ENCODE measurements at places on chromosomes 11 and 22.

DNA sequence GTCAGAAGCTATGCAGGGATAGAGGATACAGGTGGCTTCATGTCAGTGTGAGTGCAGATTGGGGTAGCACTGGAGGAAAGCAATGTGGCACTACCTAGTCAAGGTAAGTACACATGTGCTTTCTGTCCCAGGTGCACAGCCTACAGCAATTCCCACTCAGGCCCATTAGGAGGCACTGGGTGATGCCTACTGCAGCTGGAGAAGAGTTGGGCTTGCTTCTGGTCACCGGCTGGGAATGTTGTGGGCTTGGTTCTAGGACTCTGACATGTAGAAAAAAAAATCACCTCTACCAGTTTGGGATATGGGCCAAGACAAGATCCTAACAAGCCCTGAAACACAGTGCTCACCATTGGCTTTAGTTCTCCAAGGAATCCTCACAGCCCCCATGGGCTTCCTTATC, 69.7 kb downstream of the TENM4 start:
- DNase-seq, result no peak

- no peak for DNase-seq
These were observed 6.7 kb downstream of the SLC25A18 start for GRCh38 chr22:17569971-17570511.

GRCh38 chr11:35662061-35662648, 420 bp upstream of the TRIM44 start:
- no peak for DNase-seq

DNA sequence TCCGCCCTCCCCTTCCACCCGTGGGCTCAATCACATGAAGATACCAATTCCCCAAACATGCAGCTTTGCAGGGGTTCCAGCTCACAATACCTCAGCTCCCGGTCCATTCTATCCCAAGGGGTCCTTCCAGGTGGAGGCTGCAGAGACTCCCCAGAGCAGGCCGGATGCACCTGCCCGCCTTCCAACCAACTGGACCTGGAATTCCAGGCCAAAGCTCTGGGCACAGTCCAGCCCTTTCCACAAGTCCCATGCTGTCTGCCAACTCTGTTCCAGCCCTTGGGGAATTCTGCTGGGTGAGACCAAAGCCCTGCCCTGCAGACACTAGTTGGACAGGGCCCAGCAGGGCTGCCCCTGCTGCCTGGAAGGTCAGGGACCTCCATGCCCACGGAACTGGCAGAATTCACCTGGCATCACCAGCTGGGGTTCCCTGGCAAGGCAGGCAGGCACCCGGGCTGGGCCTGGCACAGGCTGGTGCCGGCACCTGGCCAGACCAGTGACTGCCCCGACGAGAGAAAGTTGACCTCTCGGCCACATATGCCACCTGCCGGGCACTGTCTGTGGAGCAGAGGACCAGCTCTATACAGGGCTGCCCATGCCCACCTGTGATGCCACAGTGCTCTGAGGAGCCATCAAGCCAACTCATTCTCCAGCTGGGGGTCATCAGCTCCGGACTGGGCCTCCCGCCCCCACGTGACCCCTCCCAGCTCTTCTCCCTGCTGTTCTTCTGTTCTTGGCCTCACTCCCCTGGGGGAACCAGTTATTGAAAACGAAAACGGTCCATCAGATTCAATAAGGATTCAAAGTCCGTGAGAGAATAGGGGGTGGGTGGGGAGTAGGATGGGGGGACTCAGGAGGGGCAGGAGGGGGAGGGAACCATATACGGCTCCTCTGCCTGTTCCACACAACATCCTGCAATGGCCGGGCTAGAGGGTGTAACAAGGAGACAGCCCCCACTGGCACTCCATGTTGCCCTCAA, 4.7 kb downstream of the SYT7 start:
- DNase-seq, result no peak

- DNase-seq, result no peak
These were observed 12.1 kb upstream of the CHORDC1 start for GRCh38 chr11:90234977-90235376.

DNA sequence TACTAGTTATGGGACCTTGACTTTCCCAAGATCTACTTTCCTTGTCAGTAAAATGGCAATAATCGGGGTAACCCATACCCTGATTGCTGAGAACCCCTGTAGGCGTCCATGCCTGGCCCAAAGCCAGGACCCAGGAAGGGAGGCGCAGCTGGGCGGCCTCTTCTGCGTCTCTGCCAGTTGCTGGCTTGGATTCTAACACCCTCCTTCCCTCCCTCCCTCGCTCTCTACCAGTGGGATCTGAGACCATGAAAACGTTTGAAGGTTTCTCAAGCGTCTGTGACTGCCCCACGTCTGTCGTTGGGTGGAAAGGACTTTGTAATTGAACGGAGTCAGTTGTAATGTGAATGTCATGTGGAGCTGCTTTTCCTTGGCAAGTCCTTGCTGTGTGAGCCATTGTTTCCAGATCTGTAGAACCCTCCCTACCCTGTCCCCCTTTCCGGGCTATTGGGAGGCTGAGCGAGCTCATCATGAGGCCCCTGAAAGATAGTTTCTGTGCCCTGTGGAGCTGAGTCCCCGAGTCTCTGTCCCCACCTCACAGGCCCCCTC, 47.8 kb downstream of the PARVB start:
- no peak for DNase-seq

GRCh38 chr11:90449606-90450005, 226.8 kb upstream of the CHORDC1 start:
- DNase-seq, result no peak

GRCh38 chr11:105489446-105489845, 120.4 kb upstream of the GRIA4 start:
- DNase-seq, result no peak

- DNase-seq, result no peak
These were observed 35.2 kb downstream of the FAT3 start for GRCh38 chr11:92259861-92260260.

GRCh38 chr11:14055936-14056335, 93.4 kb downstream of the SPON1 start:
- no peak for DNase-seq

GRCh38 chr11:72752088-72752914, at the start of gene ARAP1:
TSS of gene ARAP1 (minus strand) at chr11:72752408. CDS start at chr11:72727128, 25,280 bp downstream.
- DNase-seq, result peak; percentile 64

DNA sequence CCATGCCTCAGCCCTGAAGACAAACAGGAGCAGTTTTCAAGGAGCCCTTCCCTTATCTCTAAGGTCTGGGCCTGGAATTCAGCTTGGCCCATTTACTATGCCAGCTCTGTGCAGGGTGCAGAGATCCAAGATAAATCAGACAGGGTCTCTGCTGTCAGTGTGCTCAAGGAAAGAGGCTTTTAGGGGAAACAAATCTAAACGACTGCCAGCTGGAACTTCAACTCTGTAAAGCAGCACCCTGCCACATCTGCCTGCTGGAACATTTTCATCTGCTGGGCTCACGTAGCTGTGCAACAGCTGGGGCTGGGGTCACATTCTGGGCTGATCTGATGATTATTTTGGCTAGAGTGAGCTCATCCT, 19.8 kb upstream of the EHF start:
- DNase-seq, result no peak

- no peak for DNase-seq
These were observed 48.1 kb upstream of the SHISAL1 start for GRCh38 chr22:44360668-44361381.

GRCh38 chr11:5369789-5370188, 13.8 kb upstream of the OR51M1 start:
- no peak for DNase-seq

DNA sequence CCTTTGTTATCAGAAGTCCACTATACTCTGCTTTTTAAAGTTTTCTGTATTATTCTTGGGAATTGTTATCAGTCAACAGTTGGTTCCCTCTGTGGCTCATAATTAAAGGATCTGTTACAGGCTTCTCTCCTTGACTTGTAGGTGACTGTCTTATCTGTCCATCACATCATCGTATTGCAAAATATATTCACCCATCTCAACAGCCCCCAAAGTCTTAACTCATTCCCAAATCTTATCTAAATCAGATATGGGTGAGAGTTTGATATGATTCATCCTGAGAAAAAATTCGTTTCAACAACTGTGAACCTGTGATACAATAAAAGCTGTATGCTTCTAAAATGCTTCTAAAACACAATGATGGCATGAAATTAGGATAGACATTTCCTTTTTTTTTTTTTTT, 1245.6 kb upstream of the RAG2 start:
- DNase-seq, result no peak

DNA sequence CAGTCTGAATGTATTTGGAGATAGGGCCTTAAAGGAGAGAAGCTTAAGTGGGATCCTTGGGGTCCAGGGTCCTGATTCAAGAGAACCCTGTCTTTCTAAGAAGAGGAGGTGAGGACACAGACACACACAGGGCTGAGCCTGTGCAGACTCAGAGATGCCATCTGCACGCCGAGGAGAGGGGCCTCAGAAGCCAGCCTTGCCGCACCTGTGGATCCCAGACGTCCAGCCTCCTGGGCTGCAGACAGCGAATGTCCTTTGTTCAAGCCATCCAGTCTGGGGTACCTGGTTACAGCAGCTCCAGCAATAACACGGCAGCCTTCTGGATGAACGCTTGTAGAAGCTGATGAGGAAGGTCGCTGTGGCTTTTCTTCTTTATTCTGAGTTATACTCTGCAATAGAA, 1086.1 kb downstream of the BRD1 start:
- no peak for DNase-seq

GRCh38 chr11:19075636-19076035, 15.1 kb upstream of the MRGPRX2 start:
- no peak for DNase-seq

GRCh38 chr11:57424792-57425564, 1.9 kb downstream of the SLC43A3 start:
- DNase-seq, result peak; percentile 89

- DNase-seq, result peak; percentile 34
These were observed 108.8 kb upstream of the CD44 start for GRCh38 chr11:35029979-35030682.

DNA sequence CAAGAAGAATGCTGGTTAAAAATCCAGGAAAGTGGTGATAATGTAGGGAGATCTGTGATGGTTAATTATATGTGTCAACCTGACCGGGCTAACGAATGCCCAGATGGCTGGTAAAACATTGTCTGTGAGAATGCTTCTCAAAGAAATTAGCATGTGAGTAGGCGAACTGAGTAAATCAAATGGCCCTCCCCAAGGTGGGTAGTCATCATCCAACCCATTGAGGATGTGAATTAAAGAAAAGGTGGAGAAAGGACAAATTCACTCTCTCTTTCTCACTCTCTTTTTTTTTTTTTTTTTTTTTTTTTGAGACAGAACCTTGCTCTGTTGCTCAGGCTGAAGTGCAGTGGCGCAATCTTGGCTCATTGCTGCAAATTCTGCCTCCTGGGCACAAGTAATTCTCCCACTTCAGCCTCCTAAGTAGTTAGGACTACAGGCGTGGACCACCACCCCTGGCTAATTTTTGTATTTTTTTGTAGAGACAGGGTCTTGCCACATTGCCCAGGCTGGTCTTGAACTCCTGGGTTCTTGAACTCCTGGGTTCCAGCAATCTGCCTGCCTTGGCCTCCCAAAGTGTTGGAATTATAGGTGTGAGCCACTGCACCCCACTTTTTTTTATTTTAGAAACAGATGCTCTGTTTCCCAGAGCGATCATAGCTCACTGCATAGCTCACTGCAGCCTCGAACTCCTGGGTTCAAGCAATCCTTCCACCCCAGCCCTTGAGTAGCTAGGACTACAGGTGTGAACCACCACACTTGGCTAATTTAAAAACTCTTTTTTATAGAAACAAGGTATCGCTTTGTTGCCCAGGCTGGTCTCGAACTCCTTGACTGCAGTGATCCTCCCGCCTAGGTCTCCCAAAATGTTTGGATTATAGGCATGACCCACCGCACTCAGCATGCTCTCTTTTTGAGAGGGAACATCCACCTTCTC, 22.0 kb upstream of the P2RY6 start:
- no peak for DNase-seq

GRCh38 chr22:31802575-31802974, 48.8 kb downstream of the DEPDC5 start:
- DNase-seq, result no peak

DNA sequence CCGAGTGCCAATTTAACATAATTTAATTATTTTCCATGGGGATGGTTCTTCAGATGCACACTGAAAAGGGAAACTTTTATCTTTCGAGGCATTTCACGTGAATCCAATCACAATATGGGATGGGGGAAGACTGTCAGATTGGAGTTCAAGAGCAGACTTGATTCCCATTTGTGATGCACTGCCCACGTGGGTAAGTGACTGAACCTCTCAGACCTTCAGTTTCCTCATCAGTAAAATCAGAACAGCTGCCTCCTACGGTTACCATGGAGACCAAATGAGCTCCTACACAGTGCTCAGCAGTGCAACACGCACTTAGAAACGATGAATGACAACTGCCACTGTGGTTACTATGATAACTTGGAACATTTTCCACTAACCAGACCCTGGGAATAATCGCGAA, 21.7 kb downstream of the KIAA0930 start:
- DNase-seq, result peak; percentile 28

GRCh38 chr11:60130496-60130895, 42.0 kb downstream of the MS4A2 start:
- no peak for DNase-seq

- DNase-seq, result peak; percentile 49
These were observed 89.8 kb downstream of the RPS6KA4 start for GRCh38 chr11:64448599-64449380.

DNA sequence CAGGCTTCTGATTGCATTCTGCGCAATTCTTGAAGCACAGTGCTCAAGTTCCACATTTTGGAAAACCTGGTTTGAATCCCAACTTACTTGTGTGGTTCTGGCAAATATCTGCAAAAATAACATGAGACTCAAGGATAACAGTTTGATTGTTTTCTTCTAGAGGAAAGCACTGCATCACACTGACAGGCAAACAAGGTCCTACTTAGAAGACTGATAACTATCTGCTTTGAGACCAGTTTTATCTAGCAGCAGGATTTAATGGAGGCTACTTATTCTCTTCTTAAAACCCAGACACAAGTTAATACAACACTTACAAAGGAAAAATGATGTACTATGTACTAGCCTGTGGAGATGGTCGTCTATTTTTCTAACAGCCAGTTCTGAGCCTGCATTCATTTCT, 41.4 kb downstream of the RIC3 start:
- DNase-seq, result no peak
